ENCODE measurements at places on chromosomes 13 and 19.

DNA sequence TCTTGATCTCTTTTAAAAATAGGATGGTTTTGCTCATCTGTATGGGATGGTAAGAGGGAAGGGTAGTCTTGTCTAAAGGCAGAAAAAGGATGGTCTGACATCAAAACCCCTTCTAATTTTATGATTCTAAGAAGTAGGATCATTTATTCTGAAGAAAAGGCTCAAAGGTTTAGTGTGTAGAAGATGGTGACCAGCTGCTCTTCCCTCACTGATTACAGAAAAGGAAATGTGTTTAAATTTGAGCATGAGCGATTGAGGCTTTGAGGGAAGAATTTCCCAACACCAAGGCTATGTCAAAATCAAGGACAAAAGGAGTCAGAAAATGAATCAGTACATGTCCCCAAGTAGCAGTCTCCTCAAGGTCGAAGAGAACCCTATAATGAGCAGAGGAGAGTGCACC lies 909.8 kb downstream of the EFNB2 start:
- DNase-seq = no peak

DNA sequence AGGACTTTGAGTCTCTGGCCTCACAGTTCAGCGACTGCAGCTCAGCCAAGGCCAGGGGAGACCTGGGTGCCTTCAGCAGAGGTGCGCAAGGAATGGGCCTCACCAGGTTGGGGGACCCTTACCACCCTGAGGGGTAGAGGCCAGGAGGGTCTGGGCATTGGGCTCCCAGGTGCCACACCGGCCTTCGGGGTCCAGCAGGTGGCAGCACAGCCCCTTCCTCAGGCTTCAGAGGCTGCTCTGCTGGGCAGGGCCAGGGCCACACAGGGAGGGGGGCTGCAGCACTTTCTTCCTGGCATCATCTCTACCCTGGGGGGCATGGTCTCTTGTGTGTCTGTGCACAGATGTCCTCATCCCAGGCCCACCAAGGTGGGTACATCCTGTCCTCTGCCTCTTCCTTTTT lies 12.9 kb downstream of the PIN1 start:
- no peak for DNase-seq

DNA sequence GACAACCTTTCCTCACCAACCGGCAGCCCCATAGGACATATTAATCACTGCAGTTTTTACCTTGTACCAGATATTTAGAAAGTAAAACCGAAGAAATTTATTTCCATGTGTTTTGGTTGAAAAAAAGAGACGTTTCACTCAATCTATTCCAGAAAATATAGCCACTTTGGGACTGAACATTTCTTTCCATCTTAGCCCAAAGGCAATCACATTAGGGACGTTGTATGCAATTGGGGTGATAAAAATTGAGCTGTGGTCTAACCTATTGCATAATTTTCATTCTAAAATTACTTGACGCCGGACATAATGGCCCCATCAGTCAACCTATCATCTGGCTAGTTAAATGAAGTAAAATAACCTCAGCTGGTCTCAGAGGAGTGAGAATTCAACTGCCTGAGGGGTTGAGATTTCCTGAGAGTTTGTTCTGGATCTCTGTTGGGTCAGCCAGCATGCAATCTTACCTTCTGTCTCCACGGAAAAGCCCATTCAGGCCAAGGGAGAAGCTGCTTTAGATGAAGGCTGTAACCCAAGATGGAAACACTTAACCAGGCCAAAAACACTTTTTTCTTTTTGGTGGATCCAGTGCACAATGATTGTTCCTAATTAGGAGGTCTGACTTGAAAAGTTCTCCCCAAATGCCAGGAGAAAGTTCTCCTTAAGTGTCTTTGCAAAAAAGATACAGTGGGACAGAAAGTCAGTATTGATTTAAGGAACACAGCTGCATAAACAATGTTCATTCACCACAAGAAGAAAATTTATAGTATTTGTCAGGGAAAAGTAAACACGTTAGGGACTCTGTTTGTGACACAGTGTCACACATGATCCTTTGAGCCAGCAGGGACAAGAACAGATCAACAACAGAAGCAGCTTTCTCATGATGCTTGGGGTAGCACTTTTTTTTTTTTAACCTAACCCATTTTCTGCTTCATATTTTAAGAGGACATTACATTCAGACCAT lies 34.1 kb downstream of the DLEU7 start:
- DNase-seq = no peak

DNA sequence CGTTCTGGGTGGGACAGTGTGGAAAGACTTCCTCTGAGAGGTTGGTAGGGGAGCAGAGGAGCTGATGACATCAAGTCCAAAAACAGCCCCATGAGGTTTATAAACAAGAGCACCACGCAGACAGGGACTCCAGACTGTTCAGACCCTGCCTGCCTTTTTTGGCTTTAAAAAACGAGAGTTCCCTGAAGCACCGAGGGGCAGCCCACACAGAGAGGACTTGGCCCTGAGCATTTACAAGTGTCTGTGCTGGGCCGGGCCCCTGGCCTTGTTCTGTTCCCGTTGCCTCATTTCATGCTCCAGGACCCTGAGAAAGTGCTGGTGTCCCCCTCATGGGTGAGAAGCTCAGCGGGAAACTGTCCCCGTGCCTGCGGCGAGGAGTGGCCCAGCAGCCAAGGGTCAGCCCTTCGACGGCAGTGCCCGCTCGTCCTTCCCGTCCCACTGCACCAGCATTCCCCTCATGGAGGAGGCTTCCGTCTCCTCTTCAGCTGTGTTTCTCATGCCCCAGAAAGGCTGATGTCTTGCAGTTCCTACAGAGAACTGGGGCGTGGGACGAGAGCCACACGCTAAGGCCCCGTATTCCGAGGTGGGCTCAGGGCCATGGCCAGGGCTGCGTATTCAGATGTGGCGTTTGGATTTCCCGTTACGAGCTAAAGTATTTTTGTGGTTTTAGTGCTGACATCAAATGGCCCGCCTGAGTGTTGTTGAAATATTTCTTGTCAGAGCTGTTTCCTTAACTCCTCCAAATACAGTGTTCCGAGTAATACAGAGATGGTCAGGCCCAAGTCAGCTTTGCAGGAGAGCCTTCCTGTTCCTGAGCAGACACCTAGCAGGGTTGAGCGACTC lies 93.5 kb downstream of the ATP11A start:
- no peak for DNase-seq

DNA sequence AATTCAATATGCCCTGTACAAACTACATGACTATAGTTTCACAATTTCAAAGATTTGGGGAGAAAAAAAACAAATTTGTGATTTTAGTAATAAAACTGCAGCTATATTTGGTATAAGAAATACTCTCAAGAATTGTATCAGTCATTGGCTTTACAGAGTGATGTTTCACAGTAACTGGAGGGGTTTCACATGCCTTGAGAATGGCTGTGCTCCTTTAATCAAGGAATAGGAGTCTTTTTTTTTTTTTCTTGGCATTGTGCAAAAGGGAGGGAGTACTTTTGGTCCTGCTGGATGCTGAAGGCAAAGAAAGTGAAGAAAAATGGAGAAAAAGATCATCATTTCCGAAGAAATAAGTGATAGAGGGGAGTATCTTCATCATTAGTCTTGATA lies 6.8 kb downstream of the ZNF507 start:
- DNase-seq = no peak

DNA sequence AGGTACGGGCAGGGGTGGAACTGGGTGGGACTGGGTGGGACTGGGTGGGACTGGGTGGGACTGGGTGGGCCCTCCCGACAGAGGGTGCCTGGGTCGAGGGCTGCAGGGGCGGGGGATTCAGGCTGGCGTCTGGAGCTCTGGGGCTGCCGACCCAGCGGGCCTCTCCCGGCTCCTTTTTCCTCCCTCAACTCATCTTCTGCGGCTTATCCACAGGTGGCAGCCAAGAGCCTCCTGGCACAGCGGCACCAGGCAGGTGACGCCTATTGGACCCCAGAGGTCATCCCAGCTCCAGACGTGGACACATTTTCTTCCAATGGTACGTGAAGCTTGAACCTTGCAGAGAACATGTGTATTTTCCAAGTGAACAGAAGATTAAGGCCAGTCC lies 533 bp downstream of the ZNF544 start:
- no peak for DNase-seq

- DNase-seq = no peak
Measured at GRCh38 chr13:95154413-95154886, 146.8 kb downstream of the ABCC4 start.

DNA sequence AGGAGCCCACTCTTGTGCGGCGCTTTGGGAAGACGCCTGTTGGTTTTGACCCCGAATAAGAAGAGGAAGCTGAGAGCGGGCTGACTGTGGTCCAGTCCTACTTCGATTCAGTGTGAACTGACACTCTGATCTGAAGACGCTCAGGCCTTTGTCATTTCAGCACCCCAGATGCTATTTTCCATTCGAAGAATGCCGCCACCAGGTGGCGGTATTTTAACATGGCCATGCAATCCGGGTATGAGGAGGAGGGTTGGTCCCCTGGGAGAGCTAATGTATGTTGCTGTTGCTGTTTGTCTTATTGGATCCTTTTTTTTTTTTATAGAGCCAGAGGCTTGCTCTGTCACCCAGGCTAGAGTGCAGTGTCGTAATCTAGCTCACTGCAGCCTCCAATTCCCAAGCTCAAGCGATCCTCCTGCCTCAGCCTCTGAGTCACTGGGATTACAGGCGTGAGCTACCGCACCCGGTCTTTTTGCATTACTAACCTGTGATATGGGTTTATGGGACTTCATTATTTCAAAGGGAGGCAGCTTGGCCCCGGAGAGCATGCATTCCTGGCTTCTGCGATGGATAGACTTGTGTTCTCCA lies 803 bp upstream of the TIMM44 start:
- peak; percentile 85 for DNase-seq

DNA sequence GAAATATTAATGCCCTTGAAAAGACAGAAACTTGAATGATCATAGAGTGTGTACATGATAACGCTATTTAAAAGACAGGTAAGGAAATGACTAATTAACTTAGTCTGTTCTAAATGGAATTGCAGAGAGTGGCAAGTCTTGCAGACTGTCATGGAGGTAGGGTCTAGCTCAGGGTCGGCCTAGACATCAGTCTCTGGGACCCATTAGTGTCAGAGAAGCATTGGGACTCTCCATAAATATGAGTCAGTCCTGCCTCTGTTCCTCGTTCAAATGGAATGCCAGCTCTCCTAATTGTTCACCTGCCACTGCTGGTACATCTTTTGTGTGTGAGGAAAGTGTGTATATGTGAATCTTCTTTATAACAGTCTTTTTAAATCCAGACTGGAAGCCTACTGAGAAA lies 28.0 kb downstream of the PCDH20 start:
- DNase-seq = no peak

GRCh38 chr13:26653310-26653709 lies 95.8 kb downstream of the WASF3 start:
- DNase-seq = no peak

DNA sequence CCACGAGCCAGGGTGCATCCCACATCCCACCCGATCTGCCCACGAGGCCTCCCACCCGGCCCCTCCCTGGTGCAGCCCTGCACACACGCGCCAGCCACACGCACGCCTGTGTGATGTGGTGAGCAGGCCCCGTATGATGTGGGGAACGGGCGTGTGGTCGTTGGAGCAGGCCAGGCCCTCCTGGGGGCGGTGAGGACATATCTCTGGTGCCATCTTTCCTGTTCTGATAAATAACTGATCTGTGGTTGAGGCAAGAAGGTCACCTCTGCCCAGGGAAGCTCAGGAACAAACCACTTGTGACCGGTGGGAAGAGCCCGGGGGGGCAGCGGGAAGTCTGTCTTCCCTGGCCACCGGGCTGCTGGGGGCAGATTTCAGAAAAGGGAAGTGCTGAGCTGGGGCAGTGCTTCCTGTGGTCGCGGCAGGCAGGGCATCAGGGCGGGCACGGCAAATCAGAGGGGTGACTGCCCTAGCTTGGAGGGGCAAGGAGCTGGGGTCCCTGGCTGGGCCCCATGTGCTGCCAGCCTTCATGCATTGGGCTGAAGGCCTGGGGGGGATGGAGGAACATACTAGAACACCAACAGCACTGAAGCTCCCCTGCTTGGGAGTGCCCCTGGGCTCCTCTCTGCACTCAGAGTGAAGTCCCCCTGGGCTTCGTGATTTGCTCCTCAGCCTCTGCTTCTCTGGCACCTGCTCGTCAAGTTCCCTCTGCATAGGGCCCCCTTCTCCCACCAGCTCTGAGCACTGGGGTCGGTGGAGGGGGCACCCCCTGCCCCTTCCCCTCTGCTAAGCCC lies 35.2 kb upstream of the SLC7A10 start:
- no peak for DNase-seq

GRCh38 chr19:49555600-49556411 lies 24.6 kb downstream of the NOSIP start:
- peak; percentile 77 for DNase-seq

- no peak for DNase-seq
Measured at GRCh38 chr19:41409288-41409687, 11.7 kb downstream of the BCKDHA start.

DNA sequence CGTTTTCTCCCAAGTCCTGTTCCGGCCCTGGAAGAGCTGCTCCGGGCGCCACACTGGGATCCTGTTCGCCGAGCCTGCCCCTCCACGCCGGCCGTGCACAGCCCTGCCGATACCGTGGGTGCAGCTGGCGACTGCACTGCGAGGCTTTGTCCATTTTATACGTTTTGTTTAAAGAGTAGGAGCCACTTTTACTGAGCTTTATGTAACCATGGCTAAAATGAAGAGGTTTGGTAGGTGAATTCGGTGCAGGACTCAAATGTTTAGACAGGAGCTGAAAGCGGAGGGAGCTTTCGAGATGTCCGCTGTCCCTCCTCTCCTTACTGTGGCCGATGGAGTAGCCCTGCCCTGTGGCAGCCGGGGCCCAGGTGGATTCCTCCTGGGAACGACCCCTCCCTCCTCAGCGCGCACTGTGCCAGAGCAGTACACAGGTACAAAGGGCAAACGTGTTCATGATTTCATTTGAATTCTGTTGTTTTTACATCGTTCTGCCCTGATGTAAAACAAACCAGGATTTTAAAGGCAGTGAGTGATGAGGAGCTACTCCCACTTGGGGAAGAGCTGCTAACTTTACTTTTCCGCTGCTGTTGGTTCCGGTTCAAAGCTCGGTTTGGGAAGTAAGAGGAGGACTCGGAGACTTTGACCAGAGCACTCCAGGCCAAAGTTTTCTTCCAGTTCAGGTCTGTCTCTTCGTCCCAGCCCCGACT lies 1.7 kb downstream of the COL4A2 start:
- DNase-seq = no peak

GRCh38 chr13:107867701-107868661 lies 347.4 kb downstream of the LIG4 start:
- no peak for DNase-seq

DNA sequence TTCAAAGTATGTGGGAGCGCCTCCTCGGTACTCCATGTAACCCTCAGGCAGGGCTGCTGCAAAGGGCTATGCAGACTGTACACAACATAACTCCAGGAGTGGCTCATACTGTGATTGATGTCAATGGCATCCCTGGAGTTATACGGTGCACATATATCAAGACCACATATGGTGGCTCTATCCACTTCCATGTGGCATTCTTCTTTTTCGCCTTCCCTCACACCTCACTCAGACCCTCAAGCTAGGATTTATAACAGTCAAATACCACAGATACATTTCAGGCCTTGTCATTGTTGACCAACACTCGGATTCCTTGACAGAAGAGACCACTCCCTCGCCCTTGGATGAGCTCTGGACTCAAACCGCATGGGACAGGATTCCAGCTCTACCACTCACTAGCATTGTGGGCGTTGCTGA lies 11.3 kb upstream of the UBL3 start:
- DNase-seq = no peak

GRCh38 chr19:15902254-15902653 lies 4.4 kb upstream of the CYP4F2 start:
- DNase-seq = no peak

- no peak for DNase-seq
Measured at GRCh38 chr19:42057846-42058245, 12.2 kb downstream of the GRIK5 start.

All from NT2/D1 (cell line).